Hypothalamus (tissue), 51 donors: ENCODE measurements at places on chromosomes 5 and 9.

DNA sequence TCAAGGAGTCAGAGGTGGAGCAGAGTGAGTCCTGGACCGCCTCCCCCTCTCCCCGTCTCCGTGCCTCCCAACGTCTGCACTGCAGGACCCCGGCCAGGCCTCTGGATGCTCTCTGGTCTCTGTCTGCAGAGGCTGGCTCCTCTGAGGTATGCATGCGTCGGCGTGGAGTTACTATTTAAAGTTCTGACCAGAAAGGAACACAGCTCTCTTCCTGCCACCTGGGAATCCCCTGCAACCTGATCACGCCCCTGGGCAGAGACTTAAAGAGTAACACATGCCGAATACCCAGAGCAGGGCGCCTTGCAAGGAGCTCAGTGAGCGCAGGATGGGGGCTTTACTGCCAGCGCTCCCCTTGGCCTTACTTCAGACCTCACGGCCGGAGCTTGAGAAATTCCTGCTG is 16.0 kb downstream of the ANXA6 start:
- DNase-seq: no peak

- DNase-seq: no peak
These were observed 636 bp downstream of the PRDM12 start for GRCh38 chr9:130665029-130665430.

- DNase-seq: no peak
These were observed 602.5 kb upstream of the RGMB start for GRCh38 chr5:98170994-98171393.

- DNase-seq: no peak
These were observed 15.7 kb upstream of the MSX2 start for GRCh38 chr5:174708476-174709207.

DNA sequence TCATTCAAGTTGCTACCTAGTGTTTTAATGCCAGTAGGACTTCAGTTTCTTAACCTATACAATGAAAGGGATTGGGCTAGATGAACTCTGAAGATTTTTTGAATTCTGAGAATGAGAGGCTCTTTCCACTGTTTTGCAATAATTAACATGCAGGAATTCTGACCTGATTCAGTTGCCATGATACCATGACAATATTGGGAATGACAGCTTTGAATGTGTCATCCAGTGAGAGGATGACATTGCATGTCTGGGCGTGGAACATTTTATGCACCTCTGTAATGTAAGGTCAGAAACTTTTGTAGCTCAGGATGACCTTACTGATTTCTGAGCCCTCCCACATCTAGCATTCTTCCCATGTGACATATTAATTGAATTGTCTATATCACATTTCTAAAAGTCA is 30.6 kb upstream of the SPINK5 start:
- DNase-seq: no peak

- no peak for DNase-seq
These were observed 27.2 kb downstream of the LSM11 start for GRCh38 chr5:157770665-157771064.

DNA sequence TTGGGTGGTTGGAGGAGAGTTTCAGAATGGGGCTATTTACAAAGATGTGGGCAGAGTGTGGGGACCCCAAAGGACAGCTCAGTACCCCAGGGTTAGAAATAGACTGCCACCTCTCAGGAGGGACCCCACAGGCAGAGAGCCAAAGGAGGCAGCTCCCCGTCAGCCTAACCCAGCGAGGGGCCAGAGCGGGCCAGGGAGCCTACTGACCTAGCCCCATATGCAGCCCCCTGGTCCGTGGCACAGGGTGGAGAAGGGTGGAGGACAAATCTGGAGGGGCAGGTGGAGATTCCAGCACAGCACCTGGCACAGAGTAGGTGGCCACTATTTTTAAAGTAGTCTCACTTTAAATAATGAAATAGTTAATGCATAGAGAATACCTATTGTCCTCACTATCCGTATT is 67.2 kb upstream of the ANGPTL2 start:
- no peak for DNase-seq

DNA sequence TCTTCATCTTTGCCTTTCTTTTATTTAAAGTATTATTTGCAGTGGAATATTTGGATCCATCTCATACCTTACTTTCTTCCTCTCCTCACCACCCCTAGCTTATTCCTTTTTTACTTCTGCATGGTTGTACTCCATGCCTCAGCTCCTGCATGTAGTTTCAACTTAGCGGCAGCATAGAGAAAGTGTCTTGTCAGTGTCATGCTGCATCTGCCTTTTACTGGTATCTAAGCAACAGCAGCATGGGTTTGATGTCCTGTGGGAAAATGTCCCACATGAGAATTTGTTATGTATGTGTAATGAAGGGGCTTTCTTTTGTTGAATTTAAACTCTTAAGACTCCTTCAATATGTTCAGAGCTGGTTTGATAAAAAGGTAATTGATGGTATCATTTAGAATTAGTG is 20.6 kb downstream of the TCERG1 start:
- DNase-seq: no peak

DNA sequence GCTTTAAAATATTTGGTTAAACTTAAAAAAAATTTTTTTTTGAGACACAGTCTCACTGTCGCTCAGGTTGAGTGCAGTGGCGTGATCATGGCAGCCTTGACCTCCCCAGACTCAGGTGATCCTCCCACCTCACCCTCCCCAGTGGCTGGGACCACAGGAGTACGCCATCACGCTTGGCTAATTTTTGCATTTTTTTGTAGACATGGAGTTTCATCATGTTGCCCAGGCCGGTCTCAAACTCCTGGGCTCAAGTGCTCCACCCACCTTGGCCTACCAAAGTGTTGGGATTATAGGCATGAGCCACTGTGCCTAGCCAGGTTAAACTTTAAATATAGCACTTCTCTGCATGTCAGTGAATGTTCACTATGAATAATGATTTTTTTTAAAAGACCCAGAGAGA is 224.5 kb upstream of the RFX3 start:
- DNase-seq: no peak

DNA sequence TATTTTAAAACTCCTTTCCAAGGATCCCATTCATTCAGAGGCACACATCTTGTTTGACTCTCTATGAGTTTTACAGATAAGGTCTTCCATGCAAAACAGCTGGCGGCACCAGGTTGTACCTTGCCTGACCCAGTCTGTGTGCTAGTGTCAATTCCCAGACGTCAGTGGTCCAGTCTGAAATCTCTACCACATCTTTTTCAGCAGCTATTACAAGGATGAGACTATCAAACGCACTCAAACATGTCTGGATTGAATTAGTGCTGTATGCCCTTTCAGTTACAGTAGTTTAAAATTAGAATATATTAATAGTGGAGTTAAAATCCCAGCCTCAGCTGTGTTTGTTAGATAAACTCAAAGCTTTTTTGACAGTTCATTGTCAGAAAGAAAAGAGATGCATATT is 11.7 kb downstream of the CDC14B start:
- no peak for DNase-seq

GRCh38 chr5:179146277-179146676 is 86.1 kb downstream of the ZNF354C start:
- DNase-seq: no peak

GRCh38 chr9:115209601-115210306 is 91.8 kb upstream of the TNC start:
- no peak for DNase-seq

DNA sequence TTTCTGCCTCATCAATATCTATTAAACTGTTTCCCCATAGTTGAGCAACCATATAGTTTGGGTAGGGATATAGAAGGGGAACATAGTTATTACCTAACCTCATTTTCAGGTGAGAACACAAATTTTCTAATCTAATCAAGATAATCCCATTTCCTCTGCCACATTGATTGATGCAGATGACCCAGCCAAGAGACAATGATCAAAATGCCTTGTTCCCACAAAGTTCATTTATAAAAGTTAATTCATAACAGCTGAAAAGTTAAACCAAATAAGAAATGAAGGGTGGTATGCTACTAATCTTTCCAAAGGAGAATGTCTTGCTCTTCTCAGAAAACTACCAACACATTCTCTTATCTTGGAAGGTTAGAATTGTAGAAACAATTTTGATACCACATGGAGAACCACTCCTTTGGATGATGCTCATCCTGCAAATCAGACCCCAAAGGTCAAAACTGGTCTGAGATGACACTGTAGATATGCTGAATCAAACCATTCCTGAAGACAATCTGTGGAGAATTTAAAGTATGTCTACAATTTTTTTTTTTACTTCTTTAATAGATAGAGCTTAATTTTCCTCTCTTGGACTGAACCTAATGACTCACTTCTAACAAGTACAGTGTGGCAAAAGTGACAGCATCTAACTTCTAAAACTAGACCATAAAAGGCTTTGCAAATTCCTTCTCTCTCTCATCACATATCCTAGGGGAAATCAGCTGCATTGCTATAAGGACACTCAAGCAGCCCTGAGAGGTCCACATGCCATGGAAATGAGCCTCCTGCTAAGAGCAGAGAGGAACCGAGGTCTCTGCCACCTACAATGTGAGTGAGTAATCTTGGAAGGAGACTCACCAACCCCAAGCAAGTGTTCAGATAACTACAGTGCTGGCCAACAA is 586.7 kb upstream of the TUSC1 start:
- no peak for DNase-seq

- no peak for DNase-seq
These were observed 2.6 kb downstream of the INVS start for GRCh38 chr9:100101608-100102007.

GRCh38 chr5:109987355-109987754 is 297.6 kb downstream of the MAN2A1 start:
- DNase-seq: no peak

DNA sequence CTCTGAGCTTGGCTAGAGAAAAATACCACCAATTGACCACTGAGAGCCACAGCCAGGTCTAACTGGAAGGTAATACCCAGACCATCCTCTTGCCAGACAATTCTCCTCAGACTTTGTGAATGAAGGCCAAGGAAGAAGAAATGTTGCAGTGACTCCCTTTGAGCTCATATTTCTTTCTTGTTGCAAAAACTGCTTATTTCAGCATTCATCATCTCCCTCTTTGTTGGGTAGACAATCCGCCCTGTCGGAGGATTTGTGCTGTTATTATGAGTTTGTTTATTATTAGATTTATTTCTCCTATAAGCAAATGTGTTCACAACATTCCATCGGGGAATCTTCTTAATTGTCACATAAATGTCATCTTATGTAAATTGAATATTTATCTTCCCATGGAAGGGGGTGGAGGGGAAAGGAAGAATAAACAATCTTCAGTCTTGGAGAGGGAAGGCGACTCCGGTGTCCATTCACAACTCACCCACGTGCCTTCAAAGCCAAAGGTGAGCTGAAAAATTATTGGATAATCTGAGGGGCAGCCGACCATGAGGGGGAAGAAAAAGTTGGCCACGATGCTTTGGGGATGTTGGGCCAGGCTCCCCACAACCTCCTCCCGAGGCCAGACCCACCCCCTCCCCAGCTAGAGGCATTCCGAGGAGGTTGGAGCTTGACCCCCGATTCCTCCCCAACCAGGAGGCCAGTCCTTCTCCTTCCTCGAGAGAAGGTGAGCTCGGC is 1.8 kb upstream of the JADE2 start:
- no peak for DNase-seq

DNA sequence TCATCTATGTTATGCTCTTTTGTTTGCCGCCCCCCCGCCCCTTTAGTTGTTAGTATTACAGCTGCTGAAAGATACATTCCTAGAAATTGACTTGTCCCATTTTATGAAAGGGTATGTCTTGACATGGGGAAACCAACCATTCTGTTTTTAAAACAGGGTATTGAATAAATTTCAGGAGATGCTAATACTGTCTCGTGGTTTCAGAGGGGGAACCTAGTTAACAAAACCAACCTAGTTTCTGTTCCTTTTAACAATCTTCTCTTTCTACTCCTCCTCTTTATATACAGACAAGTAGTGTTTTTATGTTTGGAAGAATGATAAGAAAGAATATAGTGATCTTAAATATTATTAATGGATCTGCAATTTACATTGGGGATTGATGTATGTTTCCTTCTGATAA is 3.5 kb downstream of the PIP5K1B start:
- DNase-seq: no peak

- no peak for DNase-seq
These were observed 3.7 kb downstream of the NAA35 start for GRCh38 chr9:85944672-85945071.

GRCh38 chr5:156481741-156482140 is 154.8 kb downstream of the SGCD start:
- DNase-seq: no peak

DNA sequence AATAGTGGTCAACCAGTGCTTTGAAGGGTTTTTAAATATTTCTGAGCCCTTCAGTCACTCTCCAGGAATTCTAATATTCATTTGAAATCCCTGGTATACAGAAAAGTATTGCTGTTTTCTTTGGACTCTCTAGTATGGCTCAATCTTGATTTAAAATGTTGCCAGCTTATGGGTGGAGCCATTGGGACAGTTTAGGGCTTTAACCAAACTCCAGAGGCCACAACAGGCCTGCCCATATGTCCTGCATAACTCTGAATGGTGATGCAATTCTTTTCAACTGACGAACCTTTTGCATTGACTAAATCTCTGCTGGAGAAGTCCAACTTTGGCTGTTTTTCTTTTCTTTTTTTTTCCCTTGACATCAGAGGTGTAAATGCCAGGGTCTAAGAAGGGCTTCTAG is 10.3 kb upstream of the ANKHD1 start:
- no peak for DNase-seq

DNA sequence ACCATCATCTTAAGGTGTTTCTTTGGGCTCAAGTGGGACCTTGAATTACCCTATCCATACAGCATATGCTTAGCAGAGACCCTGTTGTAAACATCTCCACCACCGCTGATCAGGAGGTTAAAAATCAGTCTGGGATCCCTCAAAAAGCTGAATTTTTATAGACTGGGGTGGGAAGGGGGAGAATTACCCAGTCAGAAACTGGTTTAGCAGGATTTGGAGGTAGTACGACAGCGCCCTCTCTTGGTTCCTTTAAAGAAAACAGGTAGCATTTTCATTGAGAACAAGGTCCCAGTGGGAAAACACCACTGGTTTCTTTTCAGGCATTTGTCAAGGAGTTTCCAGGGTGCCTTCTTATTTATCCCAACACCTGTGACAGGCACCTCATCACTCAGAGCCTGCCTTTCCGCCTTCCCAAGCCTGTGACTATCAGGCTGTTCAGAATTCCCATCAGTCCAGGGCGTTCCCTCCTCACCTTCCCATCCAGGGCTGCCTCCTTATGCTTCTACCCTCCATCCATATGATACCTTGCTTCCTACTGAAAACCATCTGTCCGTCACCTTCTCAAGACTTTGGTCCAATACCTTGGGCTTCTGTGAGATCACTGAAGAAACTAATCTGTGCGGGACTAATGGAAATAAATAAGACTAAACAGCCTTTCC is 203.8 kb upstream of the RAI14 start:
- DNase-seq: no peak

DNA sequence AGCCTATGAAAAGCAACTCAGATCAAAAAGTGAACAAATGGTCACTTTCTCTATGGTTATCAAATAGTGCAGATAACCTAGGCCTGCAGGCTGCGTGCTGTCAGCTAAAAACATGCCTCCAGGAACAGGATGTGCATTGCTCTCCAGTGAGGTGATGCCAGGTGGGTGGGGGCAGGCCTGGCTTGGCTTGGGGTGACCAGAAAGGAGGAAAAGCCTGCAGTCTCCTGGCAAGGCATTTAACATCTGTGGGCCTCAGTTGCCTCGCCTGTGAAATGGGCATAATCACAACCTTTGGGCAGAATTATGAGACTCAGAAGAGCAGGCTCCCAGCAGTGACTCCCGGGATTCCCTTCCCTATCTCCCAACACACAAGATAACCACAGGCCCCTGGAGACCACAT is 135.9 kb downstream of the COL23A1 start:
- no peak for DNase-seq

- DNase-seq: no peak
These were observed 706.0 kb upstream of the GRAMD2B start for GRCh38 chr5:125717209-125717608.
